ENCODE measurements at places on chromosomes 2 and 18. TPM values are rescaled to one million over a fixed set of nuclear protein-coding genes. Genes with fewer than 3 reads are reported as not detected.

Gene OBSL1
- 64.3 TPM for polyA plus RNA-seq

Gene SCN7A
- 2.5 TPM for polyA plus RNA-seq

Gene DLX2
- polyA plus RNA-seq: not detected

Gene MAP3K19
- polyA plus RNA-seq: not detected

Gene SUCLG1
- 152 TPM for polyA plus RNA-seq

Gene CXCR2
- polyA plus RNA-seq: 8.1 TPM

Gene CRYBA2
- polyA plus RNA-seq: not detected

Gene THSD7B
- 0.34 TPM for polyA plus RNA-seq

Gene ALK
- polyA plus RNA-seq: 0.13 TPM

Gene GKN2
- polyA plus RNA-seq: 318 TPM

Gene ACTG2
- polyA plus RNA-seq: 17.1 TPM

Gene TIMM21
- 12.1 TPM for polyA plus RNA-seq

Gene SPIRE1
- polyA plus RNA-seq: 3.6 TPM

Gene LHCGR
- 0.22 TPM for polyA plus RNA-seq

Gene HAAO
- 4.2 TPM for polyA plus RNA-seq

Gene TCF7L1
- polyA plus RNA-seq: 2.4 TPM

Gene UGT1A5
- not detected for polyA plus RNA-seq

Gene TUBB8B
- polyA plus RNA-seq: 0.15 TPM

Gene MREG
- 0.85 TPM for polyA plus RNA-seq

Gene CYRIA
- polyA plus RNA-seq: 6.8 TPM

Gene VWC2L
- not detected for polyA plus RNA-seq

Gene TTC21B
- polyA plus RNA-seq: 5.8 TPM

Gene MYL1
- 0.24 TPM for polyA plus RNA-seq

Gene CRIM1
- 15.9 TPM for polyA plus RNA-seq

Gene LAMA1
- polyA plus RNA-seq: 0.34 TPM

Gene OTOS
- not detected for polyA plus RNA-seq

Gene NXPH2
- not detected for polyA plus RNA-seq

Gene DLGAP1
- polyA plus RNA-seq: 0.09 TPM

Gene CERKL
- polyA plus RNA-seq: 0.40 TPM

Gene CROCC2
- 1.3 TPM for polyA plus RNA-seq

Gene FAM237A
- polyA plus RNA-seq: not detected

Gene RGPD4
- polyA plus RNA-seq: not detected

Gene PLEK
- polyA plus RNA-seq: 18.2 TPM

Gene DHRS9
- polyA plus RNA-seq: 4.0 TPM

Gene DNAH7
- polyA plus RNA-seq: 2.3 TPM

Gene MRPL30
- polyA plus RNA-seq: 21.7 TPM

Gene AOX1
- polyA plus RNA-seq: 90.9 TPM

Gene CCDC121
- polyA plus RNA-seq: 1.7 TPM

Gene NGEF
- 2.2 TPM for polyA plus RNA-seq

Gene SCN9A
- 0.46 TPM for polyA plus RNA-seq

Gene PDCD1
- 0.73 TPM for polyA plus RNA-seq

Gene OR6B2
- not detected for polyA plus RNA-seq

Gene UGT1A10
- 0.59 TPM for polyA plus RNA-seq

Gene EPB41L3
- 9.0 TPM for polyA plus RNA-seq

Gene ANKRD44
- 4.2 TPM for polyA plus RNA-seq

Gene SLC19A3
- 76.7 TPM for polyA plus RNA-seq

Gene NT5C1B
- not detected for polyA plus RNA-seq

Gene ZNF892
- 0.45 TPM for polyA plus RNA-seq

Gene CTLA4
- 0.22 TPM for polyA plus RNA-seq

Gene YPEL5
- polyA plus RNA-seq: 87.5 TPM

Gene IL1A
- polyA plus RNA-seq: 1.2 TPM

Gene TEKT4
- polyA plus RNA-seq: not detected

Gene GCG
- 1.2 TPM for polyA plus RNA-seq

Gene KRTCAP3
- polyA plus RNA-seq: 52.8 TPM

Gene ZC3H6
- polyA plus RNA-seq: 1.5 TPM

Gene ZNF396
- 0.61 TPM for polyA plus RNA-seq

Gene SLC8A1
- polyA plus RNA-seq: 1.9 TPM

Gene ANKRD53
- polyA plus RNA-seq: 5.5 TPM

Gene STON1
- polyA plus RNA-seq: 2.2 TPM

Data from adipose tissue (tissue), 3 donors.